Right cardiac atrium (tissue), 5 donors: ENCODE measurements at places on chromosomes 13 and 19.

DNA sequence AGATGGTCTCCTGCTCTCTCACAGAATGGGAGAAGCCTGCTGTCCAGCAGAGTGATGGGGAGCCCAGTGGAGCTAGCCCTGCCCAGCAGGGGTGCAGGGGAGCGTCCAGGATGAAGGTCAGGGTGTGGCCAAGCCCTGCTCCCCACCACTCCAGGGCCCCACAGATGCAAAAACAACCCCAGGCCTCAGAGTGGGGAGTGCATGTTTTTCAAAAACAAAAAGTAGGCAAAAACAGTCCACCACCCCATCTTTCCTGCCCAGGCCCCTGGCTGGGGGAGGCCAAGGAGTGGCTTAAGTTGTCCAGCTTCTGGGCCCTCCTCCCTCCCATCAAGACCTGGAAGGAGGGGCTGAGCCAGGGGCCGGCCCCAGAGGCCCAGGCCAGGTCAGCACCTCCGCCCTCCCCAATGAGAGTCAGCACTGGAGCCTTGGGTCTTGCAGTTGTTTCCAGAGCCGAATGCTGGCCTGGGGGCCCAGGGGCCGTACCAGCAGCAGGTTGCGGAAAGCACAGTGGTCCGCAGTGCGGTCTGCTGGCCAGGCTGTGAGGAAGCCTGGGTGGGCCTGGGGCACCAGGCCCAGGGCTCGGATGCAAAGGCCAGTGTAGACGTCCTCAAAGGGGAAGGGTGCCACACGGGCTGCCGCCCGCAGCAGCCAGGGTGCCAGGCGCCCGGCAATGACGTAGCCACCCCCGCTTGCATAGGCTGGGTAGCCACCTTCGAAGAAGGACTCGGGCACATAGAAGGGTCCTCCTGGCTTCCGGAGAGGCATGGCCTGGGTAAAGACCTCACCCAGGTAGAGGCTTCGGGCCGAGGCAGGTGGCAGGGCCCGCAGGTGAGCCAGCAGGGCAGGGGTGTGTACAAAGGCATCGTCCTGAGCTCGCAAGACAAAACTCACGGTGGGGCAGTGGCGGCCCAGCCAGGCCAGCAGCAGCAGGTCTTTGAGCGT is 1.7 kb downstream of the B3GNT8 start:
- no peak for DNase-seq

DNA sequence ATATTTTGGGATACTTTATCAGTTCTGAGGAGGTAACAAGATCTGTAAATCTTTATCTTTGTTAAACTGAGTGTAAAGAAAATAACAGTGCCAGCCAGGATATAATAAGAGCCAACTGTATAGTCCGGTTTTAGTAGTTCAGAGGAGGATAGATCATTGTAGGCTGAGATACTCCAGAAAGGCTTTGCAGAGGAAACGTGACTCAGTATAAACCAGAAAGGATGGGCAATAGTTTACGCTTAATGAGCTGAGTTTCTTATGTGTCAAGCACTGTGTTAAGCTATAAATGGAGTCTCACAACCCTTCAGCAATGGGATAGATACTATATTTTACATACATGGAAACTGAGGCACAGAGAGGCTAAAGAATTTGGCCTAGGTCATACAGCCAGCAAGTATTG is 3.8 kb downstream of the RFXAP start:
- DNase-seq, result no peak

GRCh38 chr13:18993884-18994660 is 187.6 kb downstream of the TUBA3C start:
- no peak for DNase-seq

DNA sequence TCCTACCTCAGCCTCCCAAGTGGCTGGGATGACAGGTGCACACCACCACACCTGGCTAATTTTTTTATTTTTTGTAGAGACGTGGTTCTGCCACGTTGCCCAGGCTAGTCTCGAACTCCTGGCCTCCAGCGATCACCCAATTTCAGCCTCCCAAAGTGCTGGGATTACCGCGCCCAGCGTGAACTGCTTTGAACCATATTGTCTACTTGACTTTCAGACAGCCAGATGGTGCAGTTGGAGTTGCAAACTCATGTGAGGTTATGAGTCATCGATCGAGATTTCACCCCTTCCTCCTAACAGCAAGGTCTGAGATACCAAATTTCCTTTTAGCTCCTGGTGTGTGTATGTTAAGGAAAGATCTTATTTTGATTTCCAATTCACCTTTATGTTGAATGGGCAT is 2.7 kb downstream of the SLC27A1 start:
- DNase-seq, result no peak

GRCh38 chr13:82636119-82636518 is 1246.2 kb downstream of the SLITRK1 start:
- DNase-seq, result no peak

DNA sequence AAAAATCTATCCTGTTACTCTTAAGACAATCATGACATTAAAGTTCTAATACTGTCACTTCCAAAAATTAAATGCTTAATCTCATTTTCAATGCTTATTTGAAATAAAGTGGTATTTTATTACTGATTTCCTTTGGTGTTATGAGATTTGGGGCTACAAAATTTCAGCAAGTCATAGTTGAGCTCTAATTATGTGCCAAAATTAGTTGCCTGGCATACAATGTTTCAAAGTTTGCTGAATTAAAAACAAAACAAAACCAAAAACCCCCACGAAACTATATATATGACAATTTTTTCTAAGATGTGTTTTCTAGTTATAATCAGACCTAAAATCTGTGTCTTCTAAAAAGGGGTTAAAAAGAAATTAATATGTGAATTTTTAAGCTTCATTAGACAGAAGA is 62.2 kb downstream of the KCNRG start:
- DNase-seq, result no peak

GRCh38 chr19:11480715-11481533 is at the start of gene ELAVL3:
TSS of gene ELAVL3 (minus strand) at chr19:11481046. CDS start at chr19:11480608, 438 bp downstream.
- DNase-seq, result no peak

GRCh38 chr19:55599842-55600661 is at the start of gene ZNF524:
TSS of gene ZNF524 (plus strand) at chr19:55600288. CDS start at chr19:55602113, 1,825 bp downstream.
- peak; percentile 88 for DNase-seq

DNA sequence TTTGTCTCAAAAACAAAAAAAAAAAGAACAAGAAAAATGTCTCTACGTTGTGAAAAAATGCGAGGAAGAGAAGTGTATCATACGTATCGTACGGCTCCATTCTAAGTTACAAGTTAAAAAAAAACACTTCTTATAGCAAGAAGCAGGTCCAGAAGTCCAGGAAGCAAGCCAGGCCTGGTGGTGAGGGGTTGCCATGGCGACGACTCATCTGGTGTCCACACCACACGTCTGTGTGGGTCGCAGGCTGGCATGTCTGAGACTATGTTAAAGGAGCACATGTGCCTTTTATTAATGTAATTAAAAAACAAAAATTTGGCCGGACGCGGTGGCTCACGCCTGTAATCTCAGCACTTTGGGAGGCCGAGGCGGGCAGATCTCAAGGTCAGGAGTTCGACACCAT is 5.9 kb downstream of the MED16 start:
- no peak for DNase-seq

- no peak for DNase-seq
These were observed 46.9 kb upstream of the UBE2L5 start for GRCh38 chr13:30375265-30375835.

GRCh38 chr19:30857966-30858490 is 485.8 kb downstream of the ZNF536 start:
- no peak for DNase-seq

DNA sequence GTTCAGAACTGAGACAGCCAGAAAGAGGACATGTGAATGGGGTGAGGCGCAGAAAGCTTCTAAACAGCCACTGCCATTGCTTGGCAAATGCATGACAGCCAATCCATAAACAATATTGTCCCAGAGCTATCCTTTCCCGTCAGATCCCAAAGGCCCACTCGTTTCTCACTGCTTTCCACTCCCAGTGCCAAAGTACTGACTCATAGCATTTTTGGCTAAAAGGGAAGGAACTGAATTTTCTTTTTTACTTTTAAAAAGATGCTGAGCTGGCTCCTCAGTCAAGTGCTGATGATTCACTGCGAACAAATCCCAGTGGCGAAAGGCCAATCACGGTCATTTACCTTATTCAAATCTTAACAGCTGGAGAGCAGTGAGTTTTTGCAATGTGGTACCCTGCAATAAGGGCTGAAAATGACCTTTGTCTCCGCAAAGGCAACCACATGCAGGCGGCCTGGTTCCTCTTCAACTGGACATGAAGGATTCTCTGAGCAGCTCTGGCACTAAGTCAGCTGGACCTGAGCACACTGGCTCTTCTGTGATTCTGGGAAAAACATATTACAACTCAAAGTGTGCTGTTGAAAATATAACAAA is 151.7 kb downstream of the DCLK1 start:
- peak; percentile 87 for DNase-seq

GRCh38 chr13:44132710-44133109 is 240.9 kb upstream of the SERP2 start:
- DNase-seq, result peak; percentile 87

GRCh38 chr13:38527140-38527539 is 159.7 kb upstream of the FREM2 start:
- no peak for DNase-seq

- no peak for DNase-seq
These were observed 862.1 kb upstream of the MIR17HG start for GRCh38 chr13:90485436-90485835.

DNA sequence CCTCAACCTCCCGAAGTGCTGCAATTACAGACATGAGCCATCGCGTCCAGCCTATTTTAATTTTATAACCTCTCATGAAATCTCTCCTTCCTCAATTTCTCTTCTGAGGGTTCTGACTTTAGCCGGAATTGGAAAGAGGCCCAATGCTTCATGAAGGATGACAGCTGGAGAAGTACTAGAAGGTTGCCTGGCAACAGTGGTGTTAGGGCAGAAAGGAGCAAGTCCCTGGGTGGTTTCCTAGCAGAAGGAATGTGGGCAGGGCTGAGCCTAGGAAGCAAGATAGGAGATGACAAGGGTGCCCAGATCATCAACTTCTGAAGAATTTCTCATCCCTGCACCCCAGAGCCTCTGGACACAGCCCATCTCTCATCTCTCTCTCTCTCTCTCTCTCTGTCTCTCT is 25.8 kb downstream of the CACNG6 start:
- no peak for DNase-seq

DNA sequence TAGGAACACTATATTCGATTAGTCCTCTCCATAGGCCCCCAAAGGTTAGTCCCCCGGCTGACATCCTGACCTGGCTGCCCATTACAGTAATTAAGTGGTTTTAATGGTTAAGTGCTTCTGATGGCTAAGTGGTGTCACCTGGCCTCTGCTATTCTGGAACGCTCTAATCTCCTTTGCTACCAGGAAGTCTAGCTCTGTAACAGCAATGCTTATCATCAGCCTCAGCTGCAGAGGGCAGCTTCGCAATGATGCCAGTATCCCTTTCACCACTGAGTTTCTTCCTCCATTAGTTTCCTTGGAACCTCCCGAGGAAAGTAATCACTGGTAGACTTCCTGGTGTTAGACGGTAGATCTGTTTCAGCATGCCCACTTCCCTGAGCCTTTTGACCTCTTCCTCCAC is 8.6 kb upstream of the RNF6 start:
- no peak for DNase-seq

DNA sequence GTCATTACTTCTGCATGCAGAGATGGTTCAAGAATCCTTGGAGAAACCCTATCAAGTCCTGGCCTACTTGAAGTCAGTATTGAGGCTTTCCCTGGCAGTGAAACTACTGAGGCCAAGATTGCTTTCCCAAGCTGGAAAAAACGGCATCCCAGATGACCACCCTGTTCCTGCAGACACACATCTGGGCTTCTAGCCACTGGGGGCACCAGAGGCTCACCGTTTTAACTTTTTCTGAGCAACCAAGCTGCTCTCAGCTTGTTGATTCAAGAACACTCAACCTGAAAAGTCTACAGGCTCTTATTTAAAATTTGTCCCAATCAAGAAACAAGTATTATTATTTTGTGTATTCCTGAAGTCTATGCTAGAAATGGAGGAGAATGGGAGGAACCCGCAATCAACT is 66.6 kb downstream of the SPRYD7 start:
- DNase-seq, result no peak

- peak; percentile 84 for DNase-seq
These were observed 130.3 kb upstream of the LSM14A start for GRCh38 chr19:34041925-34042521.

DNA sequence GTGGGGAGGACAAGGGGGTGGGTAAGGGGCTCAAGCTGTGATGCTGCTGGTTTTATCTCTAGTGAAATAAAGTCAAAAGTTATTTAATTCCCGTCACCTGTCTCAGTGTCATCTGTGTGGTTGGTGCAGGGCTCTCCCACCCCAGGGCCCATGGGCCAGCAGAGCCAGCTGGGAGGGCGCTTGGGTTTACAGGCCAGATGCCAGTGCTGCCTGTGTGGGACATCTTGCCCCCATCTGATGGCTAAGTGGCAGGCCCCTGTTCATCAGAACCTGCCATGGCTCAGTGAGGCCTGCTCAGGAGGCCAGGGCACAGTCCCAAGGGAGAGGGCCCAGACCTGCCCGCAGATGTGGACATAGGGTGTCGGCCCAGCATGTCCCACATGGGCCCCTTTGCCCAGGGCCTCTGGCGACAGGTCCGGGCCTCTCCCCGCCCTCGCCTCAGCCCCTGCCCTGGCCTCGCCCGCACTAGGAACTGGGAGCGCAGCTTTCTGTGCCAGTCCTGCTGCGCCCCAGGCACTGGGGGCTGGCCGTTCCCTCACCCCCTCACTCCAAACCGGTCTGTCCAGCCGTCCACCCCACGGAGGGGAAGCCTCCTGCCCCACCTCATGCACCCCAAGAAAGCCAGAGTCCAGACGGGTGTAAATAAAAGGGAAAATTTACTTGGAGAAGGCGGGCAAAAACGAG is 5.3 kb downstream of the ZNF296 start:
- no peak for DNase-seq

DNA sequence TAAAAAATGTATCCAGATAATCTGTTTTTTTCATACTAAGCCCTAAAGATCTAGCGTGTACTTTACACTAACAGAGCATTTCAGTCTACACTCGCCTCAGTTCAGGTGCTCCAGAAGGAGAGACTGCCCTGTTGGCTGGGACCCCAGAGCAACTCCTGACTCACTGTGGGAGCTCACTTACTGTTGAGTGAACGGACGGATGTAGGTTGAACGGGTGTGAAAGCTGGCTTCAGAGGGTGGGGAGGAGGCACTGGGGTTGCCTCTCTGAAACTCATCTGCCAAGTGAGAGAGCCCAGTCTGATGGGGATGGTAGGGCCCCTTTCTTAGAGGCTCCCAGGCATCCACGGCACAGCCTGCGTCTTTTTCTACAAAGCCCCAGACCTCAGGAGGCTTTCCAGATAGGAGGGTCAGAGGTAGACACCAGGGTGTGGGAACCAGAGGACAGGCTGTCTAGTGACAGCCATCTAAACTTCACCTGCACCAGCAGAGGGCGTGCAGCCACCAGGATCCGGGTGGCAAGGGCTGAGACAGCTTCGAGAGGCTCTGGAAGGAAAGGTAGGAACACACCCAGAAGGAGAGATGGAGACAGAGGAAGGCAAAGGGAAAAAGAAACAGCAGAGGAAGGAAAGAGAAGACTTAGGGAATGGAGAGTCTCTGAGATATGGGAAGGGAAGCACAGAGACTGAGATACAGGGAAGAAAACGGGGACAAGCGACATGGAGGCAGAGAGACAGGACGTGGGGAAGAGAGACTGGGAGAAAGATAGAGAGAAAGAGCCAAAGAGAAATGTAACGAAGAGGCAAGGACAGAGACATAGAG is 3.7 kb downstream of the KASH5 start:
- peak; percentile 89 for DNase-seq
